ENCODE measurements at places on chromosomes 4 and X. TPM values are rescaled to one million over a fixed set of nuclear protein-coding genes. Genes with fewer than 3 reads are reported as not detected.
A peak's percentile ranks its signal among the peaks of the same experiment; 100 is the strongest.

Gene BTK
- total RNA-seq: not detected

GRCh38 chr4:182738283-182739047 is 178.7 kb downstream of the DCTD start:
- no peak for DNase-seq

Gene CDKL5
- total RNA-seq: 20.9 TPM

Gene SLC2A9
- 1.8 TPM for total RNA-seq

DNA sequence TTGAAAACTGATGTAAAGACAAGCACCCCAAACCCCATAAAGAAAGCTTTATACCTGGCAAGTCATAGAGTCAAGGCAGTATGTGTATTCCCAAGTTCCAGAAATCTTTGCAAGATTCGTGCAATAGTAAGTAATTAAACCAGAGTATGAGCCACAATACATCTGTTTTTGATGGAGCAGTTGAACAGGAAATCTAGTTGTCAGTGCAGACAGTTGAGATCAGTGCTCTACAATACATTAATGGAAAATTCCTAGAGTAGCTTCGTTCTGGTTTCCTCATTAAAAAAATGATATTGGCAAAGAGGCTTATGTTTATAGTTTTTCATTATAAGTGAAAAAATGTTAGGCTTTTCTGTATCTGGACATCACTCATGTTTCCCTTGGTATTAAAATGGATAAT is 575.3 kb downstream of the TRIML1 start:
- no peak for DNase-seq

DNA sequence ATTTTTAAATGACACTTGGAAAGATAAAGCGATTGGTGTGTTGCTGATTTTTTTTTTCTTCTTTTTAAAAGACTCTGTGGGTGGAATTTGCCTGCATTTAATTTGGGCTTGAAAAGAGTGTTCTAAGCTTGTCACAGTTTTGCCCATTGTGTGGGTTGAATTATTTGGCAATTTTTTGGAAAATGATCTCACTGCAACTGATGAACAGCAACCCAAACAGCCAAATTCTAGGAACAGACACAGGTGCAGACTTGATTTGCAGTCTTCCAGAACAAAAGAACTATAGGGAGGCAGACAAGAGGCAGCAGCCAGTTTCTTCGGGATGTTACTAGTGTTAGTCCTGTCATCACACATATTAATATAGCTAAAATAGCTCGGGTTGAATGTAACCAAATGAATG is 40.5 kb downstream of the CASP6 start:
- no peak for DNase-seq

Gene DCAF12L2
- not detected for total RNA-seq

Gene VCX3B
- not detected for total RNA-seq

Gene EGF
- 1.6 TPM for total RNA-seq

DNA sequence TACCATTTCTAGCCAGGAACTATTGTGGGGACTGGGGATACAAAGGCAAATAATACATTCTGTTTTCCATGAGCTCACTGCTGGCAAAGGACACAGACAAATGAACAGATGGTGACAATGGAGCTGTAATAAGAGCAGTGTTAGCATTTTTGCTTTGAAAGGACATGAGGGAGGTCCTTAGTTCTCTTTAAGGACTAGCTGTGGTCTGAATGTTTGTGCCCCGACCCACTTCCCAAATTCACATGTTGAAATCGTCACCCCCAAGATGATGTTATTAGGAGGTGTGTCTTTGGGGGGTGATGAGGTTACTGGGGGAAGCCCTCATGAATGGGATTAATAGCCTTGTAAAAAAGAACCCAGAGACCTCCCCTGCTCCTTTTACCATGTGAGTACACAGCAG is 30.3 kb downstream of the CCNG2 start:
- no peak for DNase-seq

GRCh38 chr4:105092356-105092755 is 54.3 kb upstream of the TET2 start:
- DNase-seq: no peak

DNA sequence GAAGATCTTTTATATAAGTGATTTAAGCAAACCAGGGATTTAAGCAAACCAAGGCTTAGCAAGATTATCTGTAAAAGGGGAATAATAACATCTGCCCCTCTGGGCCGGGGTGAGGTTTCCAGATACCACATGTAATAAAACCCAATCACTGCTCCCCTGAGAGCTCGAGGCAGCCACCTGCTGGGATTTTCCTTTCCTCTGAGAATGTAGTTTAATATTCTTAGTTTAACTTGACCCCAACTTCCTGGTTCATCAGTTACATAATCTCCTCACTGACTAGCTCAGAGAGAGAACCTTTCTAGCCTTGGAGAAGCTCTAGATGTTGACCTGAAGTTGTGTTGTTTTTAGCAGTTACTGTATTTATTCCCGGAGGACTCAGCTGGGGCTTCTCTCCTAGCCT is 322.4 kb downstream of the ARHGAP10 start:
- DNase-seq: peak; percentile 12

Gene PITX2
- total RNA-seq: not detected

Gene MED14
- total RNA-seq: 53.1 TPM

DNA sequence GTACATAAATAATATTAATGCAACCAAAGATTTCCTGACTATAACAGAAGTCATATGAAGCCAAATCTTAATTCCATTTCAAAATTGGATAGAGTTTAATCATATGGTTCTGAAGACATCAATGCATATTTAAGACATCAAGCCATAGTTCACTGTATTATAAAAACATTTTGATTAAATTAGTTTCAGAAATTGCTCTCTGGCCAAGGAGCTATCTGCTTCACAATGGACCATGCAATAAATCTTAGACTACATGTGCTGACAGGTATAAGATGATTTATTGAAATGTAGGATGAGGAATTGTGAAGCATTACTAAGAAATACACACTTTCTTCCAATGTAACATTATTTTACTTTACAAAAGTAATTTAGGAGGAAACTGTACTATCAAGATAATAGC is 81.6 kb downstream of the MID1 start:
- no peak for DNase-seq

- DNase-seq: no peak
These were observed 14.8 kb downstream of the NDNF start for GRCh38 chr4:121057466-121057922.

Gene ADGRL3
- total RNA-seq: 0.66 TPM

GRCh38 chrX:78165425-78165824 is 26.0 kb upstream of the TAF9B start:
- DNase-seq: no peak

DNA sequence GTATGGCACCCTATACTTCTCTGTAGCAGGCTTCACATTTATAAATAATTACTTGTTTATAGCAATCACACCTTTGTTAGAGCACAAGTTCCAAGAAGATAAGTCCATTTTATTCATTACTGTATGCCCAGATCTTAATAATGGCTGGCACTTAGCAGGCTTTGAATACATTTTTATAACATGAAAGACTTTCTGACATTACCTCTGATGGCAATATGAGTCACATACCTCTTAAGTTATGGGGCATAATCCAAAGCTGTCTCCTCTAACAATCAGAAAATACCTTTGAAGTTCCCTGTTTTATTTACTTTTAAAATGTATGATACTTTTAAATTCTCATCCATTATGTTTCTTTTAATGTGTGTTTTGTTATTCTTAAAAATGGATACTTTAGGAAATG is 12.2 kb downstream of the SCRG1 start:
- no peak for DNase-seq

Gene PDLIM5
- total RNA-seq: 122 TPM

Gene EDA
- total RNA-seq: 5.0 TPM

GRCh38 chr4:148510211-148510610 is 68.0 kb upstream of the NR3C2 start:
- DNase-seq: no peak

GRCh38 chr4:12499693-12500092 is 984.4 kb downstream of the RAB28 start:
- no peak for DNase-seq

GRCh38 chrX:118522230-118522926 is 26.8 kb downstream of the DOCK11 start:
- no peak for DNase-seq

Gene ALB
- not detected for total RNA-seq

Gene GAB3
- not detected for total RNA-seq

GRCh38 chr4:163482190-163482589 is 8.6 kb upstream of the TKTL2 start:
- DNase-seq: no peak

GRCh38 chrX:38726612-38727011 is 74.6 kb upstream of the MID1IP1 start:
- DNase-seq: no peak

DNA sequence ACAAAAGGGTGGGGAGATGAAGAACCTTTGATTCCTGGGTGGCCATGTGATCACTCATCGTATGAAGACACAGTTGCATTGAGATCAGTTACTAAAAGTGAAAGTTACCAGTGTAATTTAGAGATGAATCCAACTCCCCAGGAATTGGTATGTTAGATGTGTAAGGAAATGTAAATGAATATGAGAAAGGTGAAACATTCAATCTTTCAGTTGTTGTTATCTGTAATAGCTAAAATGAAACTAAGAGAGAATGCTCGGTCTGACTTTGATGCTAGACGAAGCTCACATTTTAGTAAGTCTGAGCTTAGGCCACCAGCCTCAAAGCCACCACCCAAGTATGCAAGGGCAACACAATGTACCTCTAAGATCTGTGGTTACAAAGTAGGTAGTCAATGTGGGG is 194.3 kb upstream of the POF1B start:
- DNase-seq: no peak

- no peak for DNase-seq
These were observed 161.0 kb upstream of the RASGEF1B start for GRCh38 chr4:81632581-81633299.

- no peak for DNase-seq
These were observed 43.8 kb downstream of the FHL1 start for GRCh38 chrX:136191171-136191570.

DNA sequence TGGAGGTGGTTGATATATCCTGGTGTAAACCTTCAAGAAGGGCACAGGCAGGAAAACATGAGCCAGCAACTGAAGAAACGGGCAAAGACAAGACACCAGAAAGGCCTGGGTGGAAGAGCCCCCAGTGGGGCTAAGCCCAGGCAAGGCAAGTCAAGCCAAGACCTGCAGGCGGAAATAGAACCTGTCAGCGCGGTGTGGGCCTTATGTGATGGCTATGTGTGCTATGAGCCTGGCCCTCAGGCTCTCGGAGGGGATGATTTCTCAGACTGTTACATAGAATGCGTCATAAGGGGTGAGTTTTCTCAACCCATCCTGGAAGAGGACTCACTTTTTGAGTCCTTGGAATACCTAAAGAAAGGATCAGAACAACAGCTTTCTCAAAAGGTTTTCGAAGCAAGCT is 7.2 kb downstream of the ZFP42 start:
- DNase-seq: no peak

- no peak for DNase-seq
These were observed 481.5 kb downstream of the PACRGL start for GRCh38 chr4:21181716-21182115.

DNA sequence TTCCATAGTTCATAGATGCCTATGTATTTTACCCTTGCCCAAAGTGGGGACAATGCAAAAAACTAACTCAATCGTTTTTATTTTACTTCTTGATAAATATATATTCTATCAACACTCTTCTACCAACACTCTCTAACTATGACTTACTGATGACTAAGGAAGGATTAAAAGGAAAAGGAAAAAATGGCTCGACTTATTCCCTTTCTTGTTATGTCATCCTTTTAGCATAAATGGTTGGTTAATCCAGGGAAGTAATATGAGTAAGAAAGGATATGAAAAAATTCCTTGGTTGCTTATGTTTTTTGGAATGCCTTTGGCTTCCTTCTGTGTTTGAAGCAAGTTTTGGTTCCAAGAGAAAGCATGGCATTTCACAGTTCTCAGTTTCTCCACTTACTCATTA is 1087.1 kb downstream of the C4orf33 start:
- no peak for DNase-seq

- DNase-seq: no peak
These were observed 8.0 kb downstream of the SMPX start for GRCh38 chrX:21749924-21750323.

Gene TKTL2
- 0.15 TPM for total RNA-seq

DNA sequence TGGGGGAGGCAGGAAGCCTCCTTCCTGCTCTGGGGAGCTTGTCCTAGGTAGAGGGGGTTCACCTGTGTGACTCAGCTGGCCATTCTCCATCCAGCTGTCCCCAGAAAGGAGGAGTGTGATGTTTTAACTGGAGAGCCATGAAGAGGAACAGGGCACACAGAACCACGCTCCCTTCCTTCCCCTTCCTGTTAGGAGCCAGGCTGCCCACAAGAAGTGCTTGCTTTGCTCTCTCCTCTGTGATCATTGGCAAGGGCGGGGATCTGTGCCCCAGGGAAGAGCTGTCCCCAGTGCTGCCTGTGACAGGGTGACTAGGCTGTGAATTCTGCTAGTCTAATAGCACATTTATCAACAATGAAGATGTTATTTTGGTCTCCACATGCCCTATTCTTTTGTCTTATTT is 169.6 kb upstream of the GATB start:
- DNase-seq: no peak

GRCh38 chr4:41504167-41504818 is 33.7 kb upstream of the LIMCH1 start:
- no peak for DNase-seq

DNA sequence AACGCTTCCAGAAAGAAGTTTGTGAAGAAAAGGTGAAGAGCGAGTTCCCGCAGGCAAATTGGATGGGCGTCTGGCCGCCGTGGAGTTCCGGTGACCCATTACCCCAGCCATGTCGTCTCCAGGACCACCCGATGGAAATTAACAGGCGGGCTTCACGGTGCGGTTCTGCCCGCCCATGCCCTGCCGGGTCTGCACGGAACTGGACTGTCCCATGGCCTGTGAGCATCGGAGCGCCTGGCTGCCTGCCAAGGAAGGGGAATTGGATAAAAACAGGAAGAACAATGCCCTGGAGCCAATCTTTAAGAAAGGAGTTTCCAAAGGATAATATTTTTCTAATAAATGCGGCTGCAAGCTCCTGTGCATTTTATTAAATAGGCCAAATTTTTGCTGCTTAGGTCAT is 319.8 kb upstream of the SLC7A11 start:
- no peak for DNase-seq

Gene POU3F4
- not detected for total RNA-seq

- DNase-seq: no peak
These were observed 507.0 kb downstream of the PPARGC1A start for GRCh38 chr4:23382879-23383278.

DNA sequence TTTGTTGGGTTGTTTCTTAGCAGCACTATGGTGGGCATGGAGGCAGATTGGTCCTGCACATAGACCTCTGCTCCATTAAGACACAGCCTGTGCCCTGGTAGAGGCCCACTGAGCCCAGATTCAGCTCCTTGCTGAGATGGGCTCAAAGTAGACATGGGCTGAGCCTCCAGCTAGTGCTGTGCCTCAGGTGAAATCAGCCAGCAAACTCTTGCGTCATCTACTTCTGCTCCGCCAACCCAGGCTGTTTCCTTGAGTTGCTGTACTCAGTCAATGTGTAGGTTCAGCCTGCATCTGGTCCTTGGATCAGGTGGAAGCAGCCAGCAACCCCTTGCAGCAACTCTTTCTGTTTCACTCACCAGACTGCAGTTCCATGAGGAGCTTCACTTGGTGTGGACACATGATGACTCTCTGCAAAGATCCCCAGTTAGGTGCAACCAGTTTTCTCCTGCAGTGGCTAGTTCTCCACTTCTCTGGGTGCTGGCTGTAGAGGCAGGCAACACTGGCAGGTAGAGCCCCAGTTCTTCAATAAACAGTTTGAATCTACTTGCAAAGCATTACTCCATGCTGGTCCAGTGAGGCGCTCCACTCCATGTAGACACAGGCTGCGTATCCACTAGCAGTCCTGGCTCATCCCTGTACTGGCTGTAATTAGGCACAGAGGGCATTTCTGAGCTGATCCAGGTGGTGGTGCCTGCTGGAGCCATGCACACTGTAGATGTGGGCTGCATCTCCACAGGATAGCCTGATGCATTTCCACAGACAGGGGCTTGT is 199.0 kb upstream of the MAMLD1 start:
- DNase-seq: no peak

- DNase-seq: peak; percentile 11
These were observed 689 bp downstream of the METAP1 start for GRCh38 chr4:98996056-98996764.
